ENCODE measurements at places on chromosomes 4 and X.

DNA sequence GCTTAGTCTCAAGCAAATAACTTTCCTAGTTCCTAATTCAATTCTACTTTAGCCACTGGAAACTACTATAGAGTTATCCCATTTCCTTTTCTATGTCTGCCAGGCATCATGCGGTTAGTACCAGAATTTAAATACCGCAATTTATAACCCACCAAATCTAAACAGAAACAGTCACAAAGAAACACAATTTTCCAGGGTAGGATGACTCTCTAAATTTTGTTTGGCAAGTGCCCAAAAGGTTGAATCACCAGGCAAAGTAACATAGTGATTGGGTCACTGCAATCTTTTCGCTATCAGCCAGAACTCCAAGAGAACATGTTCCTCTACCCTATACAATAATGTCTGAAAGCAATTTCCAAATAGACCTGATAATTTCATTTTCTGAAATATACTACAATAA, 240.2 kb upstream of the GRIA3 start:
- no peaks in the 10 kb centered on the region for H3K36me3 ChIP-seq
- H3K27me3 ChIP-seq, result no peaks in the 10 kb centered on the region
- no peak overlapping the region for H3K4me3 ChIP-seq
- DNase-seq, result no peak
- no peaks in the 10 kb centered on the region for H3K4me1 ChIP-seq

DNA sequence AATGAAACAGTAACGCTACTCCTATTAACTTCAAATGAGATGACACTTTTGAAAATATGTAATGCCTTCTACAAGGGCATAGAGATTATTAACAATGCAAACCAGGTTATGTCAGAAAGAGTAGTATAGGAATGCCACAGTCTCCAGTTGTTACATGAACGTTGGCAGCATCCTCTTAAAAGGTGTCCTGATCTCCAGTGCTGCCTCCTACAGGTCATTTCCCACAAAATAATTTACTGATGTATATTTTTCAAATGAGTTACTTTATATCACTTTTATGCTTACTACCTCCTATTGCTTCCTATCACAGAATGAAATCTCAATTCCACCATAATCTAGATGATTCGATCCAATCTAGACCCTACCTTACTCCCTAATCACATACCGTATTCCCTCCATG, 195.2 kb upstream of the EPHA5 start:
- H3K27ac ChIP-seq, result no peak overlapping the region
- no peaks in the 10 kb centered on the region for H3K4me1 ChIP-seq
- H3K27me3 ChIP-seq, result no peaks in the 10 kb centered on the region
- no peaks in the 10 kb centered on the region for H3K36me3 ChIP-seq
- H3K4me3 ChIP-seq, result no peak overlapping the region
- DNase-seq, result no peak

DNA sequence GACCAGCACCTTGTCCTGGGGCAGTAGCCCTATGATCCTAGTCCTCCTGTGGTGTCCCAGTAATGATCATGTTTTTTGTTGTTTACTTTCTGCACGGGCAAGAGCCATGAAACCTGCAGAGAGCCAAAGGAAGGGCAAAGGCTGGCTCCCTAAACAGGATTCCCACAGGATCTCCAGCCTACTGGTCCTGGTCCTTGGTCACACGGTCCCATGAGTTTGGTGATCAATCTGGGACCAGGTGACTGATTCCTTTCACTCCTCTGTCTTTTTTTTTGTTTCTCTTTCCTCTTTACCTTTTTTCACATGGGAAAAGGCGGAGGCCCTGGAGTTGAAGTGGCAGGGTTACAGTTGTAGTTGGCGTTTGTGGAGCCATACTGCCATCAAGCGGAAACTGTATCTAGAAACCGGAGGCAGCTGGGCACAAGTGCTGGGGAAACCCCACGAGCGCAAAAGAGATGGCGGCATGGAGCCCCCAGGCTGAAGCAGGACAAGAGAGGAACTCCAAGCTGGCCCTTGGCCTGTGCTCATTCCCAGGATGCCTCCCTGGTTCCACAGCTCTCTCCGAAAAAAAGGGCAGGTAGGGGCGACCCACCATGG, 34.6 kb downstream of the NBDY start:
- H3K36me3 ChIP-seq, result peaks cover 2% of the 10 kb centered on the region
- no peaks in the 10 kb centered on the region for H3K27me3 ChIP-seq
- no peak for DNase-seq

DNA sequence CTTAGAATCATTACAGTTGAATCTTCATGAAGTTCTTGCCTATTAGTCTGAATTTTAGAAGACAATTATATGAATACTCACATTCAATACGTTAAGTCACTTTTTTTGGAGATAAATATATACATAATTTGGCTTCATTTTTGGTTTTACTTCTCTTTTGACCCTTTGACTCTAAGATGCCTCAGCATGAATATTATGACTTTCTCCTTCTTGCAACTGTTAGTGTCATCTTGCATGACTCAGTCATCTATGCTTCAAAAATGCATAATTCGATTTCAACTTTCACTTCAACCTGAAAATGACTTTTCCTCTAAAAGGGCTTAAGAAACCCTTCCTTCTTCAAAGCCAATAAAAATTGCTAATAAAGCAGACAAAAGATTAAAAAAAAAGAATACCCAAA, 1427.5 kb downstream of the ADGRL3 start:
- H3K4me1 ChIP-seq, result no peaks in the 10 kb centered on the region
- no peak overlapping the region for H3K27ac ChIP-seq
- H3K36me3 ChIP-seq, result peaks cover 12% of the 10 kb centered on the region

DNA sequence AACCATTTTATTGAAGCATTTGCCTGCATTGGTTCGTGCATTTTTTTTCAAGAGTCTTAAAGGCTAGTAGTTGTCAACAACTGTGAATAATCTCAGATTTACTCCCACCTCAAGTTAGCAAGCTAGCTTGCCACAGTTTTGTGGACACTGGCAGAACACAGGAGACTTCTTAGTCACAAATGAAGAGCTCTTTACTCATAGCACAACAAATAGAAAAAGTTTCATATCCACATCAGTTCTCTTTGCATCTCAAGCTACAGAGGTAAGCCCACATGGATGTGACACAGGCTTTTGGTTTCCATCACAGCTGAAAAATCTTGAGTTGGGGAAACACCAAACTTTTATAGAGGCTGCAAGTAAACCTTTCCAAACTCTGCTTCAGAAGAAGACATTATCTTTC, 2315.7 kb upstream of the TENM3 start:
- no peaks in the 10 kb centered on the region for H3K4me1 ChIP-seq
- no peaks in the 10 kb centered on the region for H3K36me3 ChIP-seq
- no peak overlapping the region for H3K27ac ChIP-seq
- H3K4me3 ChIP-seq, result no peak overlapping the region
- no peak for DNase-seq
- H3K27me3 ChIP-seq, result no peaks in the 10 kb centered on the region

DNA sequence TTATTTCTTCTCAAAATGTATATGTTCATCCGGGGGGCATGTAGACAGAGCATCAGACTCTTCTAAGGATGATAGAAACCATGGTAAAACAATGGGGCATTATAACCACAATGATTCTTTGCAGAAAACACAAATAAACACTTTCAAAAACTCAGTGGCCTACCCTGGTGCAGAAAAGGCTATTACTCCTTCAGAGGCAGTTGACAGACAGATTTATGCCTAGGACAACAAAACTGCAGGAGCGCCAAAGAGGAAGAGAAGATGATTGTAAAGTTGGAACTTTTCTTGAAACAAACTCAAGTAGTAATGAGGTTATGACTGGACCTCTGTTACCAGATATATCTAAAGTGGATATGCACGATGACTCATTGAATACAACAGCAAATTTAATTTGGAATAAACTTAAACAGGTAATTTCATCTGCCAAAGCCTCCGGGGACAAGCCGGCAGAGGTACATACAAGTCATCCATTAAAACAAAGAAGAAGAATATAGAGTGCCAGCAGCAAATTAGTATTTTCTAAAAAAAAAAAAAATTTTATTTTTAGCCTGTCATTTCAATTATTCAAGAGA, 1068.4 kb upstream of the INTU start:
- no peak overlapping the region for H3K4me3 ChIP-seq
- no peak overlapping the region for H3K27ac ChIP-seq
- no peaks in the 10 kb centered on the region for H3K36me3 ChIP-seq
- H3K27me3 ChIP-seq, result no peaks in the 10 kb centered on the region
- no peak for DNase-seq

DNA sequence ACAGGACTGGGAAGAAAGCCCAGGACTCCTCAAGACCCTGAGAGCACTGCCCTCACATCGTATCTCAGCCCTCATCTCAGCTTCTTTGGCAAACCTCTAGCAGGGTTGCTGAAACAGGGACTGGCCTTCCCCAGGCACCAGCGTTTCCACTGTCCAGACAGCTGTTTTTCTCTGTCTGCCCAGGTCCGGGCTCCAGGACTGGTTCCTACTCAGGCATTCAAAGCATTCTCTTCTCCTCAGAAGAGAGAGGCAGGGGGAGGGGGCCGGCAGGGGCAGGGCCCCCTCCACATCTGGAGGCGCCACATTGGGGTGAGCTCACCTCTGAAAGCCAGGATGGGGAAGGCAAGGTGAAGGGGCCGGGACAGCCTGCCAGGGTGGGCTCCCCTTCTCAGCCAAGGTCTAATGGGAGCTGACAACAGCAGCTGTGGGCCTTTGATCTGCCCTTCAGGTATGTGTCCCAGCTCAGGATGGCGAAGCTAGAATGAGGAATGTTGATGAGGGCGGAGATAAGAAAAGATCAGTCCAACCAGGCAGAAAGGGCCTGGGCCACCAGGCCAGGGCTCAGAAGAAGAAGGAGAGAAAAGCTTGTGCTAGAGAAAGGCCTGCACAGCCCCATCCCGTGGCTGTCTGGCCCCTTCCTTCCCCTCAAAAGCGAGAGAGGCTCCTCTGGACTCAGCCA, 60.4 kb downstream of the PJA1 start:
- no peak overlapping the region for H3K4me3 ChIP-seq
- H3K36me3 ChIP-seq, result no peaks in the 10 kb centered on the region
- no peak for DNase-seq
- H3K27ac ChIP-seq, result no peak overlapping the region
- H3K27me3 ChIP-seq, result no peaks in the 10 kb centered on the region

- no peaks in the 10 kb centered on the region for H3K36me3 ChIP-seq
- H3K4me3 ChIP-seq, result no peak overlapping the region
- no peaks in the 10 kb centered on the region for H3K4me1 ChIP-seq
- H3K27me3 ChIP-seq, result no peaks in the 10 kb centered on the region
Observed at GRCh38 chr4:160562661-160563060, 1459.8 kb downstream of the RAPGEF2 start.

- H3K27me3 ChIP-seq, result peaks cover 36% of the 10 kb centered on the region
- H3K27ac ChIP-seq, result peak within 1 kb of the TSS; percentile 37
- peak; percentile 74 for DNase-seq
Observed at GRCh38 chr4:52038103-52038912, at the start of gene SGCB. SGCB (minus strand) TSS chr4:52038299; CDS start chr4:52038259, 40 bp downstream.

DNA sequence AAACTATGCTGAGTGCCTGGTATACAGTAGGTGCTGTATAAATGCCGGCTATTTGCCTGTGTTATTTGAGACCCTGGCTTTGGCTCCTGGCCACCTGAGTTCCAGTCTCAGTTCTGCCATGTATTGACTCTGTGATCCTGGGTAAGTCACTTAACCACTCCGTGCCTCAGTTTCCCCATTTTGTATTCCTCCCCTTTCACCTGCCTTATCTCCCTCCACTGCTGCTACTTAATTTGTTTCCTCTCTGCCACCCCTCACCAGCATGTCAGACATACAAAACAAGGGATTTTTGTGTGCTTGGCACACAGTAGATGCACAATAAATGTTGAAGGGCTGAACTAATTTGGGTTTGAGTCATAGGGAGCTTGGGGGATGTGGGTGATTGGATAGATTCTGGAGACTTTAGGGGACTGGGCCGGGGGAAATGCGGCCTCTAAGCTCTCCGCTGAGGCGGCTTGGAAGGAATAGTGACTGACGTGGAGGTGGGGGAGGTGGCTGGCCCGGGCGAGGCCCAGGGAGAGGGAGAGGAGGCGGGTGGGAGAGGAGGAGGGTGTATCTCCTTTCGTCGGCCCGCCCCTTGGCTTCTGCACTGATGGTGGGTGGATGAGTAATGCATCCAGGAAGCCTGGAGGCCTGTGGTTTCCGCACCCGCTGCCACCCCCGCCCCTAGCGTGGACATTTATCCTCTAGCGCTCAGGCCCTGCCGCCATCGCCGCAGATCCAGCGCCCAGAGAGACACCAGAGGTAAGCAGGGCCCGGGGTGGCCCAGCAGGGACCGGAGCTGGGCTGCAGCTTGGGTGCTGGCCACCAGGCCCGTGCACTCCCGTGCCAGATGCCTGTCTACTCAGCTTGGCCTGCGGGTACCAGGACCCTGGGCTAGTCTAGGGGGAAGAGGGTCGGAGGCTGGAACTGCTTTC, at the start of gene TIMP1:
TIMP1 (plus strand) TSS at position 706 of the 917 bp plus-strand sequence. CDS start 980 bp downstream, outside the sequence.
- peak; percentile 75 for DNase-seq
- H3K4me1 ChIP-seq, result peaks cover 32% of the 10 kb centered on the region
- H3K27me3 ChIP-seq, result no peaks in the 10 kb centered on the region
- peak within 1 kb of the TSS; percentile 59 for H3K4me3 ChIP-seq
- no peaks in the 10 kb centered on the region for H3K36me3 ChIP-seq

DNA sequence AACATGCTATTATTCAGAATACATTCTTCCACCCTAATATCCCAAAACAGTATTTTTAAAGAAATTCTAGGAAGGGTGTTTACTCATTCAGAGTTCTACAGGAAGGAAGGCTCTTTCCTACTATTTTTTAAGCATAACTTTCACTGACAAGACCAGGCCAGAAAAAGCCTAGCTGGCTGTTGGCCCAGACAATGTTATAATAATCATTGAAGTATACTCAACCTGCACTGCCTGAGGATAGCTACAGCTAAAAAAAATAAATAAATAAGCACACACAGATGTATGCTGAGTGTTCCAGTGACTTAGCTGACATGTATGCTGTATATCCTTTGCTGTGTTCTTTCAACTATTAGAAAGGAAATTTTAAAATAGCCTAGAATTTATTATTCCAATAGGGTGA, 145.8 kb upstream of the SPRY1 start:
- no peak for DNase-seq
- H3K27me3 ChIP-seq, result no peaks in the 10 kb centered on the region

DNA sequence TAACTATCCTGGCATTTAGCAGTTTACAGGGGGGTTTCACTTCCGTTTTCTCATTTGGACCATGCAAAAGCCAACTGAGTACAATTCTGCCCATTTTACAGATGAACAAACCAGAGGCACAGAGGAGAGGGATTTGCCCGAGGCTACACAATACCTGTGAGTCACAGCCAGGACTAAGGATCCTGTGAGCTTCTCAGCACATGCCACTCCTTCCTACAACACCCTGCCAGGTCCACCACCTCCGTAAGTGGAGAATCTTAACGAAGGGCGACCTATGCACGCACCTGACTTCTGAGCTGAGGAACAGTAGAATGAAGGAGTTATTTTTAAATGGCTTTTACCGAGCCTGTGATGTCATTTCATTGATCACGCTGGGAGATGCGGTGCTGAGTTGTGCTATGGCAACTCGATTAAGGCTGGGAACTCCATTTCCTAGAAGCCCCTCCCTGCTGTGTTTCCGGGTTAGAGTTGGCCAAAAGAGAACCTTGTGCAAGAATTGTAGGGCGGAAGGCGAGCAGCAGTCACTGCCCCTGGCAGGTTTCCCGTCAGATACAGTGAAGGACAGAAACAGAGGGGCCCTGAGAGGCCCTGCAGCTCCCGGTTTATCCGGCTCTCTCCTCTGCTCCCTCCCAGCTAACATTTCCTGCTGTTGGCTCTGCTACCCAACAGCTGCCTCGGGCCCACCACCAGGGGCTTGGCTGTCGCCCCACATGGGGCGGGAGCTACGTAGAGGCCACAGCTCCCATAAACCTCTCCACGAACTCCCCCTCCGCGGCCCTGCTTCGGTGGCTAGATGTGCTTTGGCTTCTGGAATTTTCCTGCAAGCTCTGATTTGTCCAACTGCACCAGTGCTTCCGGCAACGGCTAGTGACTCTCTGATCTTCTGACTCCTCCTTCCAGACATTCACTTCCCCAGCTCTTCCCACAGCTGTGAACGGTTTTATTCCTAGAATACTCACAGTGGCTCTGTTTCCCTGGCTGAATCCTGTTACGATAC, 75.1 kb upstream of the USP9X start:
- no peaks in the 10 kb centered on the region for H3K27me3 ChIP-seq
- peaks cover 33% of the 10 kb centered on the region for H3K4me1 ChIP-seq
- no peak overlapping the region for H3K4me3 ChIP-seq
- peak overlapping the region; percentile 65 for H3K27ac ChIP-seq
- peak; percentile 41 for DNase-seq
- no peaks in the 10 kb centered on the region for H3K36me3 ChIP-seq

All from WTC11 (cell line).